SW480 (cell line): ENCODE measurements at places on chromosomes 11 and 22.

- no peak for DNase-seq
These were observed 6.3 kb downstream of the PC start for GRCh38 chr11:66951927-66952337.

GRCh38 chr22:26636296-26636695 is 14.5 kb downstream of the CRYBA4 start:
- no peak for DNase-seq

DNA sequence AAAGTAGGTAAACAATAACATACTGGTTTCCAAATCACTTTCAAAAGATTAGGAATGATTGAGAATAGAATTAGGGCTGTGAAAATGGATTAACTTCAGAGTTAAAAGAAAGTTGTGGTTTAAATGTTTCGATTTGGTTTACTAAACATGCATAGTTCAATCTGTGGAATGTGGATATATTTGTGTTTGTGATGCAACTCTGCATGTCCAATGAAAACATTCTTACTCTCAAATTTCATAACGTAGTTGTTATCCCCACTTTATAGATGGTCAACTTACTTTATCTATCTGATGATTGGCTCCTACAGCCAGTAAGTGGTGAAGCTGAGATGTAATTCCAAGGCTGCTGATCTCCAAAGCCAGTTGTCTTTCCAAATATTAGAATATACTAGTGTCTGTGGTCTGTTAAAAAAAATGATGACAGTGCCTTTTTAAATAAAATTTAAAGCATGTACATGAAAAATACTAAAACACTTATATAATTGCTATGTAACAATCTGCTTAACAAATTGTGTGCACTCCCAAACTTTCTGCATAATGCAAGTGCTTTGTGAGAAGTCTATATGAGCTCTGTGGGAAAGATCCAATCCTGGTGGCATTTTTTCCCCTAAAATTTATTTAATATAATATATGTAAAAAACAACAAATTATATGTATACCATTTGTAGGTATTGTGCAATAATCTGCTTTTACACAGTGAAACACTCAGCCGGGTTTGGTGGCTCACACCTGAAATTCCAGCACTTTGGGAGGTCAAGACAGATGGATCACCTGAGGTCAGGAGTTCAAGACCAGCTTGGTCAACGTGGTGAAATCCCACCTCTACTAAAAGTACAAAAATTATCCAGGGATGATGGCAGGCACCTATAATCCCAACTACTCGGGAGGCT is 9.7 kb upstream of the SIK3 start:
- no peak for DNase-seq

DNA sequence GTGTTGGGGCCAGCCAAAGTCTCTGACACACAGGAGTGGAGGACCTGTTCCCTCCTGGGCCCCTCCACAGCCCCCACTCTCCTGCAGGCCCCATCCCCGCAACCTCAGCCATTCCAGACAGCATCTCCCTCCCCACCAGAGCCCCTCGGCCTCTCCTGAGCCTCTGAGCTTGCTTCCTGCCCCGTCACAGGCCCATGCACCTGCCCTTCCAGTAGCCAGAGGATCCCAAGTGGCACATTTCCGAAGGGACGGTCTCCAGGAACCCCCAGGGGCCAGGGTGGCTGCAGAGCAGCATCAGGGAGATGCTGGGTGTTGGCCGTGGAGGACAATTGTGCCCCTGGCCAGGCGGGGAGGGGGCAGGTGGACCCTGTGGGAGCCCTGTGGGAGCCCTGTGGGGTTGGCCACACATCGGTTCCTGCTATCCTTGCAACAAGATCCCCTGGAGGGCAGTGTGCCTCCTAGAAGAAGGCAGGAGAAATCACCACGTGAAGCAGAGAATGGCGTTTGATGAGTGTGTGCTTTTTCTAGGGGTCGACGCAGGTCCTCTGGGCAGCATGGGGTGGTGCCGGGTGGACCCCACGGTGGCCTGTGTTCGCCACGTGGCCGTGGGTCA is 45.3 kb upstream of the PPARA start:
- DNase-seq = no peak

DNA sequence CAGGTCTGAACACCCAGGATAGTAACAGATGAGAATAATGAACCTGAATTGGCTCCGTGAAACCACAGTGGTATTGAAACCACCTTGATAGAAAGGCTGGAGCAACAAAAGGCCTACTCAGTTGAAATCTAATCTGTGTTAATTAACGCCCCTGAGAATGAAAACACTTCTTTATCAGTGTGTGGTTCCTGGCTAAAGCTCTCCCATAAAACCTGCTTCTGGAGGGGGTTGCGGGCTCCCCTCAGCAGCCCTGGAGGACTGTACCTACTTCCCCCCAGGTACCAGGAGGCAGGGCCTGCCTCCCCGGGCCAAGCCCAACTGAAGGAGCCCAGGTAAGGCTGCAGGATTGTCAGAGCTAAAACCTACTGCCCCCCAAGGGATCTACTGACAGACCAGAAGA is 54.6 kb downstream of the PLEKHA7 start:
- DNase-seq = no peak

DNA sequence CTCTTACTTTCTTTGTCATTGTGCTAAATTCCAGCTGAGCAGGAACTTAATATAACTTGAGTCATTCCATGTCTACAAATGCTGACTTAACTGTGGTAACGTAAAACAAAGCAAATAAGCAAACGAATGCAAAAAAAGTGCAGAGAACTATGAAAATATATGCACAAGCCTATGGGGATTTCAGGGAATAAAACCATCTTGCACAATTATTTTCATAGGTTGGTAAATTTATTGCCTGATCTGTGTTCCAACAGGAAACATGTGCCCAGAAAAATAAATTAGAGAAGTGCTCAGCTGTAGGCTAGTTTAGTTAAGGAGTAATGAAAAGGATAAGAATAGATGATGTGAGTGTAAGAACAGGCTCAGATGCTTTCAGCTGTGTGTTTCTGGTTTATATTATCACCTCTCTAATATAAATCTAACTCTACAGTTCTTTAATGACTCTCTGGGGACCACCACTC is 1169.3 kb downstream of the LRRC4C start:
- no peak for DNase-seq

GRCh38 chr11:19980957-19981669 is 179.2 kb downstream of the DBX1 start:
- DNase-seq = no peak

DNA sequence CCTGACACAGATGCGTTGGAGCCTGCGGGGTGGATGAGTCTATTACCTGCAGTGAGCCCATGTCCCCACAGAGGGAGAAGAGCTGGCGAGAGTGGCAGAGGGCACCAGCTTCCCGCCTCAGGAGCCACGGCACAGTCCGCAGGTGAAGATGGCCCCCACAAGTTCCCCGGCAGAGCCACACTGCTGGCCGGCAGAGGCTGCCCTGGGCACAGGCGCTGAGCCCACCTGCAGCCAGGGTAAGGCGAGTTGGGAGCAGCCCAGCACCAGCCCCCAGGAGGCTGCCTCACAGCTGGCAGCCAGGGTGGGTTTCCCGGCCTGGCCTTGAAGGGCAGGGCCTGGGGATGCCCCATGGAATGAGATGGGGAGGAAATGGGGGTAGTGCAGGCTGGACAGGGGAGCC is 5.2 kb upstream of the SUSD2 start:
- DNase-seq = no peak

DNA sequence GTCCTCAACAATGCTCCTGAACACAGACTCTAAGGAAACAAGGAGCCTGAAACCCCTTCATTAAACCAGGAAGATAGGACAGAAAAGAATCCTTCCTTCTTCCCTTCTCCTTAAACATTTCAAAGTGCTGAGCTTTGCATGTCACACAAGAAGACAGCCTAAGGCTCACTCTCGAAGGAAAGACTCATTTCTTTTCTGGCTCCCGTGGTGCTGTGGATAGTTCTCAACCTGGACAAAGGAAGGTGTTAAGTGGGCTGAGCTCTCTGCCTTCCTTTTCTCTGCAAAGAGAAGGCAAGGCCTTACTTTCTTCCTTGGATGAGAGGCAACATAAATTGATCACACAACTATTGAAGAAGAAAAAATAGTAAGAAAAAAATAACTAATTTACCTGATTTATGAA is 452.4 kb upstream of the DDI1 start:
- DNase-seq = no peak

DNA sequence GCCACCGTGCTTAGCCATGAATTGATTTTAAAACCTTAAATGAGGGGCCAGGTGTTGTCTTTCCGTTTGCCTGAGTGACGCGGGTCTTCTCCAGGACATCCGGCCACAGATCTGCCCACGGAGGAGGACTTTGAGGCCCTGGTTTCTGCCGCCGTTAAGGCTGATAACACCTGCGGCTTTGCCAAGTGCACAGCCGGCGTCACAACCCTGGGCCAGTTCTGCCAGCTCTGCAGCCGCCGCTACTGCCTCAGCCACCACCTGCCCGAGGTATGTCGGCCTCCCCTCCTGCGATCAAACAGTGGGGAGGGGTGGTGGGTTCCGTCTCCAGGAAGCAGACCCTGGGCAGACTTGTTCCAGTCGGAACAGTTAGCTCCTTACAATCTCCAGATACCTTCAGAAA is 34.4 kb downstream of the IGHMBP2 start:
- no peak for DNase-seq

GRCh38 chr11:8826901-8827560 is 84.0 kb upstream of the AKIP1 start:
- no peak for DNase-seq

GRCh38 chr11:9069256-9069655 is 22.1 kb downstream of the SCUBE2 start:
- no peak for DNase-seq

DNA sequence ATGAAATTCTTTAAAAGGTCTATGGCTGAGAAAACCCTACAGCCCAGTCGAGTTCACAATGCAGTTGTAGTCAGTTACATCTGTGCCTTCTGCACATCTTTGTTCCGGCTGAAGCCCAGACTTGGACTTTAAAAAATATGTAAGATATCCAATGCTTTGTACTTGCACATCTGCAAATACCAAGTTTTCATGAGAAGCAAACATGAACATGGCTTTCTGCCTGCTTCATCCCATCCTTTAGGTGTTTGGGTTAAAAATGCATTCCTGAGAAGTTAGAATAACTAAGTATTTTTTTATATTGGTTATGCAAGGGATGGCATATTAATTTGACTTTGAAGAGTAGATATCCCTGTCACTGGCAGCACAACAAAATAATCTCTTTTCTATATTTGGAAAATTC is 528.4 kb downstream of the METTL15 start:
- no peak for DNase-seq

DNA sequence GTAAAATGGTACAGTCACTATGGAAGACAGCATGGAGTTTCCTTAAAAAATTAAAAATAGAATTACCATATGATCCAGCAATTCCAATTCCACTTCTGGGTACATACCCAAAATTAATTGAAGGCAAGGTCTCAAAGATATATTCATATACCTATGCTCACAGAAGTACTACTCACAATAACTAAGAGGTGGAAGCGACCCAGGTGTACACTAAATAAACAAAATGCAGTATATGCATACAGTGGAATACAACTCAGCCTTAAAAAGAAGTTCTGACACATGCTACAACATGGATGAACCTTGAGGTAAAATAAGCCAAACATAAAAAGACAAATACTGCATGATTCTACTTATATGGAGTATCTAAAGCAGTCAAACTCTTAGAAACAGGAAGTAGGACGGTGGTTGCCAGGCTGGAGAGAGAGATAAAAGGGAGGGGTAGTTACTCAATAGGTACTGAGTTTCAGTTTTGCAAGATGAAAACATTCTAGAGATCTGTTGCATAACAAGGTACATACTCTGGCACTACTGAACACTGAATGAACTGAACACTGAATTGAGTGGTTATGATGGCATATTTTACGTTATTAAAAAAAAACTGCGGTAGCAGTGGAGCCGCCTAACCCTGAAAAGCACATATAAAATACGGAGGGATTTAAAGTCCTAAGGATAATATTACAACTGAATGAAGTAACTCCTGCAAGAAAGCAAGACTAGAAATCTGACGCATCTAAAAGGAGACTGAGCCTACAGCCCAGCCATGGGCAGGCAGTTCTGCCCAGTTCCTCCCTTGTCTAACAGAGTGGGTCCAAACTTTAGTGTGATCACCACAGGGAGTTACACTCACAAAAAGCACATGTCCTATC is 12.8 kb downstream of the DGCR2 start:
- no peak for DNase-seq

GRCh38 chr22:36628571-36629065 is 74.9 kb downstream of the CACNG2 start:
- DNase-seq = no peak

GRCh38 chr11:64333556-64333955 is 6.4 kb upstream of the CCDC88B start:
- DNase-seq = no peak

GRCh38 chr11:35950082-35950481 is 6.2 kb downstream of the LDLRAD3 start:
- no peak for DNase-seq

- DNase-seq = no peak
These were observed 1.6 kb upstream of the FXYD2 start for GRCh38 chr11:117826190-117826570.

- DNase-seq = peak; percentile 5
These were observed 97.8 kb upstream of the CSNK2A3 start for GRCh38 chr11:11450744-11451362.

GRCh38 chr11:66050581-66051231 is 1.5 kb upstream of the SF3B2 start:
- DNase-seq = no peak

DNA sequence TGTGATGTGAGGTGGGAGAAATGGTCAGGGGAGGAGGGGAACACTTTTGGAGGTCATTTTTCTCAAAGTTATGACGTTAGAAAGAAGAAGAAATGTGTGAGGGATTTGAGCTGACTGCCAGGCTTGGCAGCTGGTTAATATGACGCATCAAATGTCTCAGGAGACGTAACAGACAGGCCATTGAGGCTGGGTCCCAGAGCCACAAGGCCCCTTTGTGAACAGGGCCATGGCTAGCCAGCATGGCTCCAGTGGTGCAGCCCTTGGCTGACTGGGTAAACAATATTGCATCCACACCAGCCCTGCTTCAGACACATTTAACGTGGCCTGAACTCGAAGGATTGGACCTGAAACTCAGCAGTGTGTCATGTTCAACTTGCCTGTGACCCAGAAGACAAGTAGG is 34.3 kb downstream of the AMOTL1 start:
- no peak for DNase-seq

DNA sequence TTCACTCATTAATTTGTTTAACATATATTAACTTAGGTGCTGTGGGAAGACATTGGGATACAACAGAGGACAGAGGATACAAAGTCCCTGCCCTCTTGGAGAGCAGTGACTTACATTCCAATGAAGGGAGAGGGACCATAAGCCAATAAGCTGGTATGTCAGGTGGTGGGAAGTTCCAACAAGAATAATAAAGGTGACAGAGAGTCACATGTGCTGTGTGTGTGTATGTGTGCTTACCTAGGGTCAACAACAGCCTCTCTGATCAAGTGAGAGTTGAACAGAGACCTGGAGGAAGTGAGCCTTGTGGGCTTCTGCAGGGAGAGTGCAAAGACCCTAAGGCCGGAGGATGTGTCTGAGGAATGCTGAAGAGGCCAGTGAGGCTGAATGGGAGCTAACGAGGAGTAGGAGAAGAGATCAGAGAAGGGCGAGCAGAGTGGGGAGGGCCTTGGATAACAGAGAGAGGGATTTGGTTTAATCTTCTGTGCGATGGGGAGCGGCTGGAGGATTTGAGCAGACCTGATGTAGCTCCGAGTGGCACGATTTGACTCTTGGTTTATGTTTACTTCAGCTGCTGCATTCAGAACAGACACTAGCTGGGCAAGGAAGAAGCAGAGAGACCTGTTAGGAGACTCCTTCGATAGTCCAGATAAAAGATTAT is 35.3 kb downstream of the MAP6 start:
- DNase-seq = peak; percentile 25

GRCh38 chr22:40419718-40420117 is 49.3 kb downstream of the SGSM3 start:
- DNase-seq = no peak

- no peak for DNase-seq
These were observed 1.4 kb downstream of the MFNG start for GRCh38 chr22:37484480-37485394.
